ENCODE measurements at places on chromosomes 3 and 15.

GRCh38 chr3:183309276-183309675 is 56.2 kb downstream of the B3GNT5 start:
- DNase-seq = no peak

- no peak for DNase-seq
Observed at GRCh38 chr3:29937185-29937584, 656.3 kb downstream of the RBMS3 start.

DNA sequence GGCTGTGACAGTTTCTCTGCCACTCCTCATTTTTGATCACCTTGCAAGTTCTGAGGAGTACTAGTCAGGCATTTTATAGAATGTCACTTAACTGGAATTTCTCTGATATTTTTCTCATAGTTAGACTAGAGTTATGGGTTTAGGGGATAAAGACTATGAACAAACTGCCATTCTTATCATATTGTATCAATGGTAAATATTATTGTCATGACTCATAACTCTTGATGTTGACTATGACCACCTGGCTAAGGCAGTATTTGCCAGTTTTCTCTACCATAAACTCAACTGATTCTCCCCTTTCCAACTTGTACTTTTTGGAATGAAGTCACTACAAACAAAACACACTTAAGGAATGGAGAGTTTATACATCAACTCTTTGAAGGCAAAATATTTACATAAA is 22.7 kb upstream of the OR5K1 start:
- DNase-seq = no peak

GRCh38 chr15:101121511-101122090 is 130.2 kb downstream of the CHSY1 start:
- peak; percentile 79 for DNase-seq

DNA sequence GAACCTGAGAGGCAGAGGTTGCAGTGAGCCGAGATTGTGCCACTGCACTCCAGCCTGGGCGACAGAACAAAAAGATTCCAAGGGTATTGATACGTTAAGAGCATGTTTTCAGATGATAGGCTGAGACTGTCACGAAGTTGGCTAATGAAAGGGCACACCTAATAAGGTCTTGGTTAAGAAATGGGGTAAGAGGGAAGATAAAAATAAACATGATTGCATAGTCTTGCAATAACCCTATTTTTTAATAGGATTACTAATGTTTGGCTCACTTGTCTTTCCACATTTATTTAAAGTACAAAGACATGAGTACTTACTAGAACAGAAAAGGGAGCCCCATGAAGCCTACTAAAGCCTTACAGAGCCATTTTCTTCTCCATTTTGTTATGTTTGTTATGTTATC is 109.0 kb downstream of the FRMD4B start:
- no peak for DNase-seq

DNA sequence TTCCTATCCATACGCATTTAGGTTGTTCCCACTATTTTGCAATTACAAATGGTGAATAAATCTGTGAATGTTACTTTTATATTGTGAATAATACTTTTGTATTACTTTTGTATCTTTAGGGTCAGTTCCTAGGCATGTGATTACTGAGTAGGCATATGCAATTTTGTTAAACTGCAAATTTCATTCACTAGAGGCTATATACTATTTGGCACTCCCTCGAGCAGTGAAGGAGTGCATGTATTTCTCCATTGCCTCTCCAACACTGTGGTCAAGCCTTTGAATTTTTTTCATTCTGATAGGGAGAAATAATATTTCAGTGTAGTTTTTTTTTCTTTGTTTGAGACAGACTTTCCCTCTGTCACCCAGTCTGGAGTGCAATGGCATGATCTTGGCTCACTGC is 8.4 kb upstream of the CMTM6 start:
- DNase-seq = no peak

- DNase-seq = no peak
Observed at GRCh38 chr3:68878322-68878721, 54.0 kb downstream of the TAFA4 start.

- DNase-seq = no peak
Observed at GRCh38 chr3:121517953-121518655, 27.7 kb downstream of the POLQ start.

DNA sequence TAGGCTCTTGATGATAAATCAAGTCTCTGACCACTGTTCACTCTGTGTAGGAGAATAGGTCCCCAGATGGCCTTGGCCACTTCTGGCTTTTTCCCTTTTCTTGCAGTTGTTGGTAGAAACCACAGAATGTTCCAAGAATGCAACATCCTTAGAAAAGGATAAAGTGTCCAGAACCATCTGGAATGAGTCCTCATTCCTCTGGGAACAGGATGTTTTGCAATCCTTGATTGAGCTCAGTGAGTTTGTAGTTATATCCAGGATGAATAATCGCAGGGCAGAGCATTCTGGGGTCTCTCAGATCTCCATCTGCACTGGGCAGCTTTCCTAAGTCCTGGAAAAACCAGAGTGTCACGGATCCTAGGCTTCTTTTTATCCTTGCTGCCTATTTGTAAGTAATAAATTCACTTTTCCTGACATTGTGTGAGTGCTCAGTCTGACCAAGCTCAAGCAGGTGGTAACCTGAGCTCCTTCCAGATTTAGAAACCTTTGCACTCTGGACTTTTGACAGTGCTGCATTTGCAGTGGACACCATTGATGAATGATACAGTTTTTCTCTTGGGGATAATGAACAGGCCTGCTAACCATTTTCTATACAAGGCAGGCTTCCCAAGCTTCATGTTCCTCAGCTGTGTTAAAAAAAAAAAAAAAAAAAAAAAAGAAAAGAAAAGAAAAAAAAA is 1028.6 kb downstream of the OTOL1 start:
- no peak for DNase-seq

- no peak for DNase-seq
Observed at GRCh38 chr15:99076109-99076508, 28.8 kb upstream of the SYNM start.

DNA sequence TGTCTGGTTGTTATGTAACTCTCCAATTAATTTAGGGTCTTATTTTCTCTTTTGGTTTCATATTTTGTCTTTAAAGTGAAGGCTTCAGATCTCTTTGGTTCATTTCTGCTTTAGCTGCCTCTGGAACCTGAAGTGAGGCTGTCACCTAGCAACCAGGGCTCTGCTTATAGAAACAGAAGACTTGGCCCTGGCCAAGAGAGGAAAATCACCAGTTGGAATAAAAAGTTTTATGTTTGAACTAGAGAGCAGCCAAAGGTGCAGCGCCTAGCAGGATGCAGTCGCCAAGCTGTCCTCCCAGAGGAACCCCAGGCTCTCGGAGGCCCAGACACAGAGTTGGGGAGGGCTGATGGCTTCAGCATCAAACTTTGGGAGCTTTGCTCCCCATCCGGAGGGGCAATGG is 41.1 kb downstream of the LYZL4 start:
- DNase-seq = no peak

DNA sequence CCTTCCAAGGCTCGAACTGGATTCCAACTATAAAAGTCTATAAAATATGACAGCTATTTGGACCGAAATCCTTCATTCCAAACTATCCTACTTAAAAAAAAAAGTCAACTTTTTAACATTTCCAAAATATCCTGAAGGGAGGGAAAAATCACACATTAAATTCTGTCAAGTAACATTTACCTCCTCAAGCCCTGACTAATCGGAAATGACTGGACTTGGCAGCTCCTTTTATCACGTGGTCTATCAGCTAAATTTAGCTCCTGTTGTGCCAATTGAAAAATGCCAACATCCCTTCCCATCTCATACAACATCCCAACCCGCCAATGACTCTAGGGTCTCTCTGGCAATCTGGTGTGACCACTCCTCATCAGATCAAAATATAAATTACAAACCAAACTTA is 297.9 kb downstream of the FHIT start:
- no peak for DNase-seq

GRCh38 chr15:34644851-34645250 is 61.4 kb upstream of the GOLGA8B start:
- no peak for DNase-seq

GRCh38 chr3:34696831-34697230 is 898.4 kb downstream of the PDCD6IP start:
- no peak for DNase-seq

GRCh38 chr15:67807141-67807540 is 18.2 kb upstream of the SKOR1 start:
- DNase-seq = no peak

DNA sequence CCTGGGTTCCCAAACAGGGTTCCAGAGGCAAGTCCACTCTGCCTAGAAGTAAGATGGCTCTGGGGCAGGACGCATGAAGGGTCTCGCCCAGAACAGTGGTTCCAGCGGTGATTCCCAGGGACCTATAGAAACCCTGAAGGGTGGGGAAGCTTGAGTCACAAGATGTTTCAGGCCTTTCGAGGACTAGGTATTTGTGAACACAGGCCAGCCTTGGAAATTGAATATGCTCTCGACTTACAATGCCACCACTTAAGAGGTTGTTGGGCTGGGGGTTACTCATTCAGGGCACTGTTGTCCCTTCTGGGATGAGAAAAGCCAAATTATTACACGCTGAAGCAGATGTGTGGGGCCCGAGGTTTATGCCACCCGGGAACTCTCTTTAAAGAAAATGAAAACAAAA is 152.0 kb downstream of the TJP1 start:
- DNase-seq = peak; percentile 62

DNA sequence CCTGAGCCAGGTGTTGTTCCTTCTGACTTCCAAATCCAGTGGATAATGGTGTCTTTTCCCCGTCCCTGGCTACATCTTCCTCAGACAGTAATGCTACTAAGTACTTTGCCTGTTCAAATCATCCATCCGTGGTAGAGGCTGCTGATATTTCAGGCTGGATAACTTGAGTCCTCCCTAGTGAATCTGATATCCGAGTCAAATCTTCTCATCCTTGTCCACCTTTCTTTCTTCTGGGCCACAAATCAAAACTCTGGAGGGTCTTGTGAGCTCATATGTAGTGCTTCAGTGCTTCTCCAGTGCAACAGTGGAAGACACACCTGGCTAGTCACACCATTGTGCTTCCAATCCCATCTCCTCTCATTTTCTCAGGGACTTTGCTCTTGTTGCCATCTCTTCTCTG is 11.2 kb downstream of the SH3GL3 start:
- DNase-seq = no peak

DNA sequence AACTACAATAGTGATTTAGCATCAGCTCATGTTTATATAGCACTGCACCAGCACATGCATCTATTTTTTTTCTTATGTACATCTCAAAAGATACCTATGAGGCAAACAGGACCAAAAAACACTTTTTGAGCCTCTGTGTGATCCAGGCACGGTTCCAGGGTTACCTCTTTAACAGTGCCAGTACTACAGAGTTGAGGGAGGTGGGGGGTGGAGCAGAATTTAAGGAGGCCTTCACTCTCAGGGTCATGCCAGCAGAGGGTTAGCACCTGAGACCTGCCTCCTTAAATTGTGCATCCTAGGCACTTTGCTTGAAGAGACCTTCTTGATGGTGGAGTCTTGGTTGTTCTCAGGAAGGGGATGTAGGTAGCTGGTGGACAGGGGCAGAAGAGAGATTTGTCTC is 150.3 kb upstream of the TBL1XR1 start:
- no peak for DNase-seq

DNA sequence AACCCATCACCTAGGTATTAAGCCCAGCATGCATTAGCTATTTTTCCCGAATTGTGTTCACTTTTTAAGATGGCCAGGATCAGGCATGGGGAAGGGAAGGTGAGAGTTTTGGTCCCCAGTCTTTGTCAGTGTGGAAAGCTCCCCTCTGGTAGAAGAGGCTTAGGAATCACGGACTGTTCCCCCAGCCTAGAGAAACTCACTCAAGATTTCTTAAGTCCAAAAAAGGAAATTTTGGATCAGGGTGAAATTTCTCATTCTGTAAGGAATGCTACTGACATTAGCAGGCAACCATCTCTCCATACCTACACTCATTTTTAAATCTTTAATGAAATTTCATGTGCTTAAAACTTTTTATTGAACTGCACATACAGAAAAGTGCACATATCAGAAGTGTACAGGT is 70.3 kb upstream of the GALNT15 start:
- DNase-seq = no peak

DNA sequence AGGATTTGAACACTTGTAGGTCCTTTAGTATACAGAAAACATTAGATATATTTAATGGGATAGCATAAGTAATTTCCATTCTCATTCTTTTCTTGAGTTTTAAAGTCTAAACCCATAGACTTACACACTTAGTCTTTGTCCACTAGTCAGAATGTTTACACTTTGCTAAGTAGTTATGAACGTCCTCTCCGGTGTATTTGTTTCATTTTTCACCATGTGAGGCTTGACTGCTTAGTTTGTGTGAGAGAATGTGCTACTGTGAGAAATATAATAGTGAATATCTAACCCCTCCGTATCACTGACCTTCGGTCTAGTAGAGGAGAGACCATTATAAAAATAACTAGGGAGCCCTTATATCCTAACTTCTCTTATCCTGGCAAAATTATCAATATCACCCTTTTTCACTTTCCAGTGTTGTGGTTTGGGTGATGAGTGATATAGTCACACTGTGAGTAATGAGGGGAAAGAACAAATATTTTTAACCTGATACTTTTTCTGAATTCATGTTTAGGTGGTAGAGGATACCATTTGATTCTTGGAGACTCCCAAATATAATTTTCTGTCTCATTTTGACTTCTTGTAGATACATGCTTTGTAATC is 122.4 kb downstream of the UBE2E2 start:
- peak; percentile 4 for DNase-seq

Measured in SJSA1 (cell line).